ENCODE measurements at places on chromosomes 3 and 15. TPM values are rescaled to one million over a fixed set of nuclear protein-coding genes. Genes with fewer than 3 reads are reported as not detected.

- no peak for DNase-seq
Observed at GRCh38 chr3:48857641-48858040, 10.0 kb upstream of the PRKAR2A start.

DNA sequence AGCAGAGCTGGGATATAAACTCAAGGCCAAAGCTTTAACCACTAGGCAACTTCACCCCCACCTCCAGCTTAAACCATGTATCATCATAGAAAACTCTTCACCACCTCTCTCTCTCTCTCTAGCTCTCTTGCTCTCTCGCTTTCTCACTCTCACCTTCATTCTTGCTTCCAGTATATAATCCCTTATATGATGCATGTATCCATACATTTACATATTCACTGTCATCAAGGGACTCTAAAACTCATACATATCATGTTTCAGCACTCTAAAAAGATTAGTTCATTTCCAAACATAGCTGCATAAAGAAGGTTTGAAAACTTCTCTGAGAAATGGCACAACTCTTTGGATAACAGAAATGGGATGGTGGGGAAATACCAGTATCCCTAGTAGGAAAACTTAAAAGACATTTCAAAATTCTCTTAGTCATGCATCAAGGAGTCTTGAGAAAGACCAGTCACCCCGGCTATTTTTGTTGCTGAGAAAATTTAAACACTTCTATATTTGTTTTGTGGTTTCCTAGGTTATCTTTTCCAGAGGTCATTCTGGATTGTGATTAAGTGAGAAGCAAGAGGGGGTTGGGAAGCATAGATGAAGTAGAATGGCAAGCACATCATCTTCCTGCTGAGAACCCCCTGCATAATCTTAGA is 447.8 kb upstream of the THBS1 start:
- no peak for DNase-seq

DNA sequence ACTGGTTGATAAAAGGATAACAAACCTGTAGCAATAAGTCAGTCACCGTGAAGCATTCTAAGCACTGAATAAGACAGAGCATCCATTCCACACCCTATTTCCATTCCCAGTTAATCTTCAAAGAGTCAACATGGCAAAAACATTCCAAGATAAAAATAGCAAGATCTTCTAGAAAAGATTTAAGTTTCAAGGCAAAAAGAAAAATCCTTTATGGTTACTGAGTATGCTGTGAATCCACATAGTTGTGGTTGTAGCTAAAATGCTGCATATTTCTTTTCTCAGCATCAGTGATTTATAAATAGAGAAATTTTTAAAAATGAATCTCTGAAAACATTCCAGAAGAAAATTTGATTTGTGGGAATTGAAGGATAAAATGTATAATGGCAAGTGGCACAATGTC is 21.1 kb downstream of the GAP43 start:
- no peak for DNase-seq

GRCh38 chr15:69751566-69751965 is 298.9 kb downstream of the RPLP1 start:
- DNase-seq = no peak

DNA sequence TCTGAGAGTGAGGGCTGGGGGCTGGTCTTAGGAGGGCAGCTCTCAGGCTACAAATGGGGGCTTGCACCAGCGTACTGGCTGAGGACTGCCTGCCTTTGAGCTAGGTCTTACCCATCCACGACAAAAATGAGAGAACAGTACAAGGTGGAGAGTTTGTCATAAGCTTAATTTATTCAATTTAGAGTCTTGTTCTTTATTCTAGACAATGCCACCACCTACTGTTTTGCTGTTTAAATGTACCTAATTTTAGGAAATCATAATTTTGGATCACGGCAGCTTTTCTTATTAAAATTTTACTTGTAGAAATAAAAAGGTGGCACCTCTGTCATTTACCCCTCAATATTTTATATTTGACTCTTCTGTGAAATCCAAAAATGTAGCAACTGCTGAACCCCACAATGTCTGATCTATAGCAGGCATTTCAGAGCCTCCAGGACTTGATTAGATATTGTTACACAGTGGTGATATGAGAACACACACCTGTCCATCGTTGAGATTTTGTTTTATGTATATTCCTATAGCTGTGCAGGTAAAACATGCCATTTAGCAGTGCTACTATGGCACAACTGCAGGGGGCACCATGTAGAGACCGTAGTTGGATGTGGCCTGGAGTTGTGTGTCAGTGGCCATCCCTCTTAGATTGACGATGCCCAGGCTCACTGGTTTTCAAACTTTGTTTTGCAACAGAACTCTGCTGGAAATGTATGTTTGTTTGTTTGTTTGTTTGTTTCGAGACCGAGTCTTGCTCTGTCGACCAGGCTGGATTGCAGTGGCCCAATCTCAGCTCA is 88.6 kb downstream of the SLCO3A1 start:
- DNase-seq = no peak

DNA sequence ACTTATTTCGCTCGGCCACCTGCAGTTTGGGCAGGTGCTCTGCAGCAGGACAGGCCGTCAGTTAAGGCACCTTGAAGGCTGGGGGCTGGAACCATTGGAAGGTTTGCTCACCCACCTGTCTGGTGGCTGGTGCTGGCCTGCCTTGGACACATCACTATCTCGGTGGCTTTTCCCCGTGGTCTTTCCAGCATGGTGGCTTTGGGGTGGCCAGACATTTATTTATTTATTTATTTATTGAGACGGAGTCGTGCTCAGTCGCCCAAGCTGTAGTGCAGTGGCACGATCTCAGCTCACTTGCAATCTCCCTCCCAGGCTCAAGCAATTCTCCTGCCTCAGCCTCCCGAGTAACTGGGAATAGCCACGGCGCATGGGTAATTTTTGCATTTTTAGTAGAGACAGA is 11.7 kb downstream of the ISG20 start:
- DNase-seq = peak; percentile 58

Gene CELSR3
- total RNA-seq = 2.2 TPM

- no peak for DNase-seq
Observed at GRCh38 chr3:136336329-136337100, 86.4 kb downstream of the PCCB start.

All from vagina (tissue), 2 donors.